ENCODE measurements at places on chromosomes 11 and 22. TPM values are rescaled to one million over a fixed set of nuclear protein-coding genes. Genes with fewer than 3 reads are reported as not detected.
A peak's percentile ranks its signal among the peaks of the same experiment; 100 is the strongest.

The GGT5 gene
- 2.2 TPM for total RNA-seq

The RBMXL2 gene
- not detected for total RNA-seq

The RAB38 gene
- 0.64 TPM for total RNA-seq

The TP53I11 gene
- total RNA-seq = 25.8 TPM

The PRG3 gene
- total RNA-seq = not detected

The E2F8 gene
- 2.2 TPM for total RNA-seq

The CKAP5 gene
- 70.5 TPM for total RNA-seq

The CHRM4 gene
- not detected for total RNA-seq

The CRYBB3 gene
- total RNA-seq = not detected

The CLDN5 gene
- not detected for total RNA-seq

- no peak for DNase-seq
Measured at GRCh38 chr22:22897091-22897490, 9.5 kb downstream of the IGLL5 start.

GRCh38 chr11:76162336-76163288 is 43.7 kb downstream of the WNT11 start:
- DNase-seq = no peak

- DNase-seq = no peak
Measured at GRCh38 chr11:1449490-1450243, 36.9 kb downstream of the MOB2 start.

- DNase-seq = peak; percentile 47
Measured at GRCh38 chr11:75815345-75816168, 547 bp downstream of the UVRAG start.

DNA sequence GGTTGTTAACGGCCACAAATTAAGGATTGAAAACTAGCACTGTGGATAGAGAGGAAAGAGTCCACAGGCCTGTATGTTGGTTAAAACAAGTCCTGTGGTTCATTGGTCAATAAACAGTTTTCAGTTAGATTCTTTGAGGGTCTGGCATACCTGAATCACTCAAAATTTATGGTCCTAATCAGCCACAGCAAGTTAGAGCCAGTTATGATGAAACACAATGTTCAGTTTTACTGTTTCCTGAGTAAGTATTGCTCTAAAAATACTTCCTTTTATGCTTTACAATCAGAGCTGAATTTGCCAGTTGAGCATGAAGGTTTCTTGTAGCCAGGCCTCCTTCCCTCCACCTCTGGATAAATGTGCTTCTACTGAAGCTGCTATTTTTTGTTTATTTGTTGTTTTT is 12.9 kb upstream of the CAT start:
- peak; percentile 70 for DNase-seq

- peak; percentile 76 for DNase-seq
Measured at GRCh38 chr11:117076941-117077691, 21.1 kb downstream of the SIK3 start.

DNA sequence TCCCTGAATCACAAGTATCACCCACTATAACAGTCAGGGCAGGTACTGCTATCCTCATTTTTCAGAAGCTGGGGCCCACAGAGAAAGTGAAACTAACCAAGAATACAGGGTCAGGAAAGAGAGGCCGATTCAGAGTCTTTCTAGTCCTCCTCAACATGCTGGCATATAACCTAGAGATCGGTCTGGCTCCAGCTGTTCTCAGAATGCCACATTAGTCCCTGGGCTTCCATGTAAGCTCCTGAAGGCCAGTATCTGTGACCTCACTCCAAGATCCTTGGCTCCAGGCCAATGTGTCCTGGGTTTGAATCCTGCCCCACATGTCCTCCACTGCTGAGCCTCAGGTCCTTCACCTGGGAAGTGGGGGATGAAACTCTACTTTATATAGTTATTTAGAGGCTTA is 50.4 kb downstream of the TENM4 start:
- DNase-seq = no peak

DNA sequence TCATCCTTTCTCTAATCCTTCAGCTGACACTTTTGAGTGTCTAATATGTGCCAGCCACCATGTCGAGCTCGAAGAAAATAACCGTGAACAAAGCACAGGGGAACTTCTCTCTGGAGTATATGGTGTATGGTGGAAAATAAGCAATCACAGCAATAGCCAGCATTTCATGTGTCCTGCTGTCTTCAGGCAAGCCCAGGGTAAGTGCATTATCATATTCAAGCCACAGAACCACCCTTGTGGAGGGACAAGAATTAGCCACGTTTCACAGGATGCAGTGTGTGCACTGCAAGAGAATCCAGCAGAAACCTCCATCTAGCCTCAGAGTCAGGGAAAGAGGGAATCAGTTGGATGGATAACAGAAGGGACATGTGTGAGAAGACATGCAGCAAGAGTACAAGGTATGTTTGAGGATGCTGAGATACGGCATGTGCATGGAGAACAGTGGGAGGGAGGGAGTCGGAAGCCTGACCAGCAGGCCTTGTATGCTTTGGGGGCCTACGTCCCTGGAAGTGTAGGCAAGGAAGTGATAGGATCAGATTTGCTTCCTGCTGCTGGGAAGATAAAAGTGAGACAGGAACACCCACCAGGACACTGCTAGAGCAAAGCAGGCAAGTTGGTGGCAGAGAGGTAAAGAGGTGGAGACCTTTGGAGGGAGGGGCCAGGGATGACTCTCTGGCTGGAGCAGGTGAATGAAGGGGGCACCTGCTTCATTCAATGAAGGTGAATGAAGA is 14.7 kb upstream of the GNAZ start:
- no peak for DNase-seq

GRCh38 chr11:45924036-45924915 is 1.8 kb downstream of the LARGE2 start:
- no peak for DNase-seq

- DNase-seq = no peak
Measured at GRCh38 chr11:94629741-94630140, 62.6 kb downstream of the PIWIL4 start.

DNA sequence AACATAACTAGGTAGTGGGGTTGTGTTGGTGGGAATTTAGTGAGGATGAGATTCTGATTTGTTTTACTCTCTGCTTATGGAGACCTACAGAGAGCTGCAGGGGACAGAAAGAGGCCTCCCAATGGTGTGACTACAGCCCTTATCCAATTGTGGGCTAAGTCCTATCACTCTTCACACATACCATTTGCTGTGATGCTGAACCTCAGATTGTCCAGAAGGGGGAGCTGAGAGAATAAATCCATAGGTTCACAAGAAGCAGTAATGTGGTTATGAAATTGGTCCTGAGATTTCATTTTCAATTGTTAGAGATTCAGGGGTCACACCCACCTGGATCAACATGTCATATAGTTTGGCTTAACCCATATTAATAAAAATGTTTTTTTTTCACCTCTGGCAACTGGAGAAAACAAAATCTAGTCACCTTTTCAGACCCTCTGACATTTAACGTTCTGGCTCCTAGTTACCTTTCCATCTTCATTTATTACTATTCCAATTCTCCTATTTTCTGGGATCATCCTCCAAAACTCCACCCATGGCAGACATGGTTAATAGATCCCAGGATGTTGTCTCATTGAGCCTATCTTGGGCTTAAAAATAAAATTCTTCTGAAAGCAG is 53.3 kb upstream of the PTPN5 start:
- peak; percentile 23 for DNase-seq

DNA sequence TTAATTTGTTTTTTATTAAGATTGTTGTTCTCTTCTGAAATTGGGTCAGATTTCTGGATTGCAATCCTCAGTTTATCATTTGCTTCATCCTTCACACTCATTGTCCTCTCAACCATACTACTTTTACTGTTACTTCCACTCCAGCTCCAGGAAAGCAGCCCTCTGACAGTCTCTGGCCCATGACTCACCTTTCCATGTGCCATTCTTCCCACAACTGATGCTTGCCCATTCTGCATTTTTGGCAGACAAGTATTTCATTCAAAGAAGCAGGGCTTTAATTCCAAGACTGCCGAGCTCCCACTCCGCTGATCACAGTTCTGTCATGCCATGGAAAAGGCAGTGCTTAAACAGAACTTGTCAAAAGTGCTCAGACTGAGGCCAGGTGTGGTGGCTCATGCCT is 139.2 kb downstream of the WNT11 start:
- no peak for DNase-seq

DNA sequence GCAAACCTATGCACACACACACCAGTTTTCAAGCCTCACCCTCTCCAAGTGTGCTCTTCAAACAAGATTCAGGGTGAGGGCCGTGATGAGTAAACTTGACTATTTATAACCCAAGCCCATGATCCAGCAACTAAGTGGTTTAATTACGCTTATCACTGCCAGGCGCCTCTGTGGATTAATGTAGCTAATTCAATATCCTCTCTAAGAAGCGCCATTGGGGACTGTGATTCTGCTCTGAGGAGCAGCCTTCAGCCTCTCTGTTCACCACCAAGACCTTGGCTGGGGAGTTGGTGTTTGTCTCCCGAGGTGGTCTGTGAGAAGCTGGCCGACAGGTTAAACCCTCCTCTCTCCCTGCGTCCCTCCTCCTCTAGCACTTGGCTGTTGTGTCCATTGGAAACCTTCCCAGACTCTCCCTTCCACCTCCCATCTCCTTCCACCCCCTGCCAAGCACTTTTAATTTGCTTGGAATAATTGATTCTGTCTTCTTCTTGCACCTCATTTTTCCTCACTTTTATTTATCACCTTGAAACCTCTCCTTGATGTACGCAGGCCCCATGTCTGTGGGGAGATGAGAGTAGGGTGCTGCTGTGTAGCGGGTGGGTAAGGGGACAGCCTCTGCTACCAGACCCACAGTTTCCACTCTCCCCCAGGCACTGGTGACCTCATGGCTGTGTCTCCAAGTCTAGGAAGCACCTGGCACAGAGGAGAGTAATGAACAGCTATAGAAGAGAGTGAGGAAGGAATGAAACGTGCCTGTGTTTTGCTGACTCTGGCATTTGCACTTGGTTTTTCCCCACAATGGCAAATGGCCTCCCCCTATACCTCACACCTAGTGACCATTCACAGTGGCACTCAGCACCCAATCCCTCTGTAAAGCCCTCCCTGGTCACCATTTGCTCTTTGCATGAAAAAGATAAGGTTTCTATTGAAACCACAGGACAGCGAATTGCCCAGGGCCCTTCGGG is 236.6 kb downstream of the GRIK4 start:
- DNase-seq = no peak

DNA sequence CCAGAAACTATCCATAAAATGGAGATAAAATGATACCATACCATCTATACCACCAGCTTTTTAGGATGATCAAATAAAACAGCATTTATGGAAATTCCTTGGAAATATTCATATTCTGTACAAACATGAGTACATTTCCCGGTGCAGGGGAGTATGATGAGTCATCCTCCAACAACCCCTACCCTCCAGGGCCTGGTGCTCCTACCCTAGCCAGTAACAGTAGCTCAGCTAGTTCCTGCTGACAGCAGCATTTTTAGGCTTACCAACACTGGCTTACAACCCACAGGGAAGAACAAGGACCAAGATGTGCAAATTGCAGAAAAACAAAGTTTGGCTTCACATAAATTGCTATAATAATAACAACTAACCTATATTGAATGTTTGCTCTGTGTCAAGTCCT is 406.2 kb upstream of the CADM1 start:
- DNase-seq = no peak

- DNase-seq = peak; percentile 59
Measured at GRCh38 chr22:32852395-32853251, 51.1 kb downstream of the TIMP3 start.

GRCh38 chr22:44753189-44754042 is 1.0 kb downstream of the ARHGAP8 start:
- DNase-seq = peak; percentile 42

GRCh38 chr22:44455151-44455962 is 42.7 kb downstream of the RTL6 start:
- no peak for DNase-seq

DNA sequence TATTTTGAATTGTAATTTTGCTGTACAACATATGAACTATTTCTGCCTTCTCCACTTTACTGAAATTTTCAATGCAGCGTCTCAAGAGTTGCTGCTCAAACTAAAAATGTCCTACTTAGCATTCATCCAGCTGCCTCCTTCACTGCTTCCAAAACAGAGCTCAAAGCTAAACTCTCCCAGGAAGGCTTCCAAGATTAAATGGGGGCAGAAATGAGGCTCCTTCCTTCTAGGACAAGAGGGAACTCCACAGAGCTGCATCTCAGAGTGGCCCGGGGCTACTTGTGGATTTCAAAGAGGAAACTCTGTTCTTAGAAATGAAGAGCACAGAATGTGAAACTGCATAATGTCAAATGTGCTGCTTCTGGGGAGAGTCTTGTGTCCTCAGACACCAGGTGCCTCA is 295.9 kb upstream of the NCAM1 start:
- no peak for DNase-seq

DNA sequence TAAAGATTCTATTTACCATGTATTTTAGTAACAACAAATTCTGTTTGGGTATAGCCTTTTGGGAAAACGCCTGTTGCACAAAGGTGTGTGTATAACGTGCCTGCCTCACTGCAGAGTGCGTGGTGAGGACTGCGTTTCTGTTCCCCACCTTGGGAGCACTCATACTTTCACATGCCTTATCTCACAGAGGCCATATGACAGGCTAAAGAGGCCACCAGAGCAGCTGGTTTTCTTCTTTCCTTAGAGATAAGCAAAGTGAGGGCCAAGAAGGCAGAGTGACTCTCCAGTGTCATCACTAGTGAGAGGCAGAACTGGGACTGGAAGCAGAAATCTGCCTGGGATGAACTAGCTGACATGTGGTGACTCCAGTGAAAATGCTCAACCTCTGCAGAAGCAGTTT is 369.2 kb upstream of the NARS2 start:
- DNase-seq = no peak

DNA sequence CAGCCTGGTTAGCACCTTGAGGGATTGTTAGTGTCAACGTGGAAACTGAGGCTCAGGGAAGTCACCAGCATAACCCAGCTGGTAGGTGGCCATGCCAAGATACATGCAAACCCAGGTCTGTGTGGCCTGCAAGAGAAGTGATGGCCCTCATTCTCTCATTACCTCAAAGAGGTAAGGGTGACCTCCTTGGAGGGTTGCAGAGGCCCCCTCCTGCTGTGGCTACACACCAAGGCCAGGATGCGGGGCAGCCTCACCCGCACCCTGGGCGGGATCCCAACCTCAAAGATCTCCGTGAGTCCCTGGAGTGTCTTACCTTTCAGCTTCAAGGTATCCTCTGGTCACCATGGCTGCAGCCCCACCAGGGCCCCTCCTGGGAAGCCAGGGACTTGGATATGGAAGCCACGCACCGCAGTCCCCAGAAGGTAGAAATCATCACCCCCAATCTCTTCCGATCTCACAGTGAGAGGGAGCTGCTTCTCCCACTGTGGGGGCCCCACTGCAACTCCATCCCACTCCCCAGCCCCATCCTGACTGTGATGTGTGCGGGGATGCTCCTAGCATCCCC is 95.4 kb downstream of the MORC2 start:
- DNase-seq = no peak

- no peak for DNase-seq
Measured at GRCh38 chr11:112797092-112797491, 164.1 kb upstream of the NCAM1 start.

GRCh38 chr11:103863497-103863896 is 172.9 kb upstream of the DDI1 start:
- peak; percentile 47 for DNase-seq
